ENCODE measurements at places on chromosomes 11 and 22.
A peak's percentile ranks its signal among the peaks of the same experiment; 100 is the strongest.

DNA sequence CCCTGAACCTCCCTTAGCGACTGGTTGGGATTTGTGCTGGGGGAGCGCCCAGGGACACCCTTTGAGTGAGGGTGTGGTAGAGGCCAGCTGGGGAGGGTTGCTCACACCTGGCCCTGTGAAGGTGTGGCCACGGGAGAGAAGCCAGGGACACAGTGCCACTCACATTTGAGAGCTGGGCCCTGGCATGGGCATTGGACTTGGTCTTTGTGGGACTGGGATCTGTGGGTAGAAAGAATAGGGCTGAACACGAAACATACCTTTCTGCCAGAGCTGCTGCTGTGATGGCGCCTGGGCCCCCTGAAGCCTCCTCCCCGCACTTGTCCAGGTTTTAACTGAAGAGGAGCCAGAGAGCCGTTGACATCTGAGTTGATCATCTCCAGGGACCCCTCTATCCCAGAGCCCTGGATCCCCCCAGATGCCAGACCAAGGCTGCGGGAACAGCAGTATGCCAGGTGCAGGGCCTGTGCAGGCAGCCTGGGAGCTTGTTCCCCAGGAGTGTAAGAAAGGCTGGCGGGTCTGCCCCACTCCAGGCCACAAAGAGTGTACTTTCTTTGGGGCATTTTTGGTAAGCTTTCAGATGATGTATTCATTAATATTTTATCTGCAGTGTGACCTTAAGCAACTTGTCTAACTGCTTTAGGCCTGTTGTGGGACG lies 284.1 kb downstream of the TBC1D22A start:
- DNase-seq = no peak

- DNase-seq = peak; percentile 18
Observed at GRCh38 chr11:107840129-107840484, 18.5 kb downstream of the SLC35F2 start.

GRCh38 chr11:94533696-94534630 lies 9.8 kb upstream of the FUT4 start:
- no peak for DNase-seq

DNA sequence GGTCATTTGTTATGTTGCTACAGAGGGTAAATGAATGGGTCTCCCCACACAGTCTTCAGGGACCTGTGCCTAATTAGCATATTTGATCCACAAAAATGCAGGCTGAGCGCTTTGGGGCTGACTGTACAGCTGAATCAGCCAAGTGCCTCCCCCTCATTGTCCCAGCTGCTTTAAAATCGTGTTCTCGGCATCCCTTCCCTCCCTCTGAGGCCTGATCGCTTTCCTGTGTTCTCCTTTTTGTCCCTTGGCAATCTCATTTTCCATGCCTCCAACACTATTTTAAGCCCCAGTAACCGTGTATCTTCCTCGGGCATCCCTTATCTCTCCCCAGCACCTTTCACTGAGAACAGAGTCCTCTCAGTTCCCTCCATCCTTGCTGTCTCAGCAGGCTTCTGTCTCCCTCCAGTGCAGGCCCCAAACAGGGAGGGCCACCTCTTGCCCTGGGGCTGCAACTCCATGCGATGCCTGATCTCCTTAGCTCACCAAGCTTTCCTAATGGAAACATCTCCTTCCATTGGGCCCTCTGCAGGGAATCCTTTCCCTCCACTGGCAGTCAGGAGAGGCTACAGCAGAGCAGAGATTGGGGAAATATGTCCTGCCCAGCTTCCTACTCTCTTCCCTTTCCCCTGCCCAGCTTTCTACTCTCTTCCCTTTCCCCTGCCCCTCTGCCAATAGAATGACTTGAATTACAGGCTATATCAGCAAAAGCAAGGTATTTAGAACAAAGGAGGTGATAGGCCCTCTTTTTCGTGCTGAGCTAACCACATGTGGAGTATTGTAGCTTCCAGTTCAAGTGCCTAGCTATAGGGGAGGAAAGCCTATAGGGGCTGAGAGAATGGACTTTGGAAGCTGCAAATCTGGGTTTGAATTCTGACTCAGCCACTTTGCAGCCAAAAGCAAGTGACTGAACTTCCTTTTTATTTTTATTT lies 13.8 kb downstream of the UQCR10 start:
- peak; percentile 24 for DNase-seq

DNA sequence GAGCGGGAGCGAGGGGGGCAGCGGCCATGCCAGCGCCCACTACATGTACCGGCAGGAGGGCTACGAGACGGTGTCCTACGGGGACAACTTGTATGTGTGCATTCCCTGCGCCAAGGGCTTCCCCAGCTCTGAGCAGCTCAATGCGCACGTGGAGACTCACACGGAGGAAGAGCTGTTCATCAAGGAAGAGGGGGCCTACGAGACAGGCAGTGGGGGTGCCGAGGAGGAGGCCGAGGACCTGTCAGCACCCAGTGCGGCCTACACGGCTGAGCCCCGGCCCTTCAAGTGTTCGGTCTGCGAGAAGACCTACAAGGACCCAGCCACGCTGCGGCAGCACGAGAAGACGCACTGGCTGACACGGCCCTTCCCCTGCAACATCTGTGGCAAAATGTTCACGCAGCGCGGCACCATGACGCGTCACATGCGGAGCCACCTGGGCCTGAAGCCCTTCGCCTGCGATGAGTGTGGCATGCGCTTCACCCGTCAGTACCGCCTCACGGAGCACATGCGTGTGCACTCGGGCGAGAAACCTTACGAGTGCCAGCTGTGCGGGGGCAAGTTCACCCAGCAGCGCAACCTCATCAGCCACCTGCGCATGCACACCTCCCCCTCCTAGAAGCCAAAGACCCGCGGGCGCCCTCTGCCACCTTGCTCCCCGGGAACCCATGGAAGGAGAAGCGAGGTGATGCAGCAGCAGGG lies 20.9 kb upstream of the TMEM191C start:
- DNase-seq = no peak

DNA sequence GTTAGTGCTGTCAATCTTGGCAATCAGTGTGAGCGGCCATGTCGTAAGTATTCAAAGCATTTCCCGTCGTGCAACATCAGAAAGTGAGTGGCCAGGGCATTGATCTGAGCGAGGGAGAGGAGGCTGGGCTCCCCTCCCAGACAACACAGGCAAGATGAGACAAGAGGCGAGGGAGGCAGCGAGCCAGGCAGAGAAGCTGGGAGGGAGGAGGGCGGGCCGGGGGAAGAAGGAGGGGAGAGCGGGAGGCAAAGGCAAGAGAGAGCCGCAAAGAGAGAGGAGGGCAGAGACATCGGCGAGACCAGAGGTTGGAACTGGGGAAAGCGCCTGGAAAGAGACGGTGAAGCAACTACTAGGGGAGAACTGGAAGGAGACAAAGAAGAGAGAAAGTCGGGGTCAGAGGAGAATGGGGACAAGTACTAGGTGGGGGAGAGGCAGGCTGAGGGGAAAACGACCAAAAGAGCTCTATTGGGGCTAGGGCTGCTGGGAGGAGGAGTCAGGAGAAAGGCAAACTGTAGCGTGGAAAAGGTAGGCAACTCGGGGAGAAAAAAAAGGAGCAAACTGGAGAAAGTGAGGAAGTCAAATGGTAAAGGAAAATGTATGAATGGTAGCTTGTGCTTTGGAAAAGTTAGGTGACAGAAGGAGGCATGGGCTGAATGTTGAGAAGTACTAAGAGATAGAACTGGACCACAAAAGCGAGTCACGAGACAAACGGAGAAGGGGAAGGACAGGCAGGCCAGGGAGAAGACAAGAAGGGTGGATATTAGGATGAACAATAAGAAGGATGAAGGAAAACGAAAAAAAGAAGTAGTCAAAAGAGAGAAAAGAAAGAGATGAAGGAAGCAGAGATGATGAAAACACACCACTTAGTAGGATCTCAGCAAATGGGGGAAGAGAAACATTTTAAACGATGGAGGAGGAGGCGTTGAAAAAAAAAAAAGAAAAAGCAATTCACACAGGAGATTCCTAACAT lies 130.5 kb upstream of the C11orf58 start:
- DNase-seq = peak; percentile 27

DNA sequence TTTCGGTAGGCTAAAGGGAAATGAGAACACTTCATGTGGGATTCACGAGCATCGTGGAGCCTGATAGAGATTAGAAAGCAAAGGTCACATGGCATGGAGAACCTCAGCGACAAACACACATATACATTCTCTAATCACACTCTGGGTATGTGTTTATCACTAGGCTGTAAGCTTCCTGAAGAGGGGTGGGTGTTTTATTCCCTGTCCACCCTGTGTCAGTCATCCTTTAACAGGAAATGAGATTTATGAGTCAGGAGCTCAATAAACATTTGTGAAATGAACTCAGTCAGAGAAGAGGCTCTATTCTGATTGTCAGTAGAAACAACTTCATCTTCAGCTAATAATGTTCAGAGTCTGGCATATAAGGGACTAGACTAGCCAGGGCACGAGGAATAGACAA lies 71.7 kb upstream of the EIF3M start:
- DNase-seq = no peak

- peak; percentile 92 for DNase-seq
Observed at GRCh38 chr22:50576070-50576469, 2.2 kb downstream of the CPT1B start.

DNA sequence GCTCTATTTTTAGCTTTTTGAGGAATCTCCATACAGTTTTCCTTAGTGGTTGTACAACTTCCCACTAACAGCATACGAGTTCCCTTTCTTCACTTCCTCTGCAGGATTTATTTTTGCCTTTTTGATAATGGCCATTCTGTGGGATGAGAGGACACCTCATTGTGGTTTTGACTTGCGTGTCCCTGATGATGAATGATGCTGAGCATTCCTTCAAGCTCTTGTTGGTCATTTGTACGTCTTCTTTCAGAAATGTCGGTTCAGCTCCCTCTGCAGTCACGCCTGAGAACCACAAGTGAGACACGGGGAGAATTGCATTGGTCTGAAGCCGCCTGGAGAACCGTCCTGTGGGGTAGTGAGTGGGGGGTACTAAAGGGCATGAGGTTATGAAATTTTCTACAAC lies 2.0 kb upstream of the KRTAP5-10 start:
- peak; percentile 16 for DNase-seq

DNA sequence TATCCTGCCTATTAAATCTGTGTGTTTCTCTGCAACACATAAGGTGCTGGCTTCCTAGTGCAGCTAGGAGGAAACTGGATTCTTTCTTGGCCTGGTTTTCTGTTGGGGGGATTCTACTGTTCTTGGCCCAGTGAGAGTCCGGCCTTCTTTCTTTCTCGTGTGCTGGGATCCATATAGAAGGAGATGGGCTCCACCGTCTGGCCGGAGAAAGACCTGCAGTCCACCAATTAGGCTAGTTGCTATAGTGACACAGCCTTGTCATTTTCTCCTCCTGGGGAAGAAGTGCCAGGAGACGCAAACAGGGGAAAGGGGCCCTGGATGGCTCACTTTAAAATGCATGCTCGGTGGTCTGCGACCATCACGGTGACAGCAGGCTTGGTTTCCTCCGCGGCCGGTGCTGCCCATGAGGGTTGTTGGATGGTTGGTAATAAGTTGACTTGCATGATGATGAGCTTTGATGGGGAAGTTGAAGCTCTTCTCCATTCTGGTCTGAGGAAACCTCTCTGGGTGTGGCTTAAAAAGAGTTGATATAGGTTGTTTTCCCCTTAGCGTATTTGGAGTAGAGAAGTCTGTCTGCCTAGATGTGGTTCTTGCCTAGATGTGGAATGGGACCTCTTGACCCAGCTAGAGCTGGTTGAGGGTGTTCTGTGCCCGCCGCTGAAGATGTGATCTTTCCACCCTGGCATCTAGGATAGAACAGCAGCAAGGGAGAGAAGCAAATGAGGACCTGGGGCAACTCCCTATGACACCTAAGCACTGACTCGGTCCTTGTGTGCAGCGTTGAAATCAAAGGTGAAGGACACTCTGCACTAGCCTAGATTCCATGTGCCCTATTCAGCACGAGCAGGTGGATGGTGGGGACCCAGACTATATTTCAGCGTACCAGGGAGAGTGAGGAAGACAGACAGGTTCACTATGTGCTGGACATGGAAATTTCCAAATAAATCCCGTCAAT lies 1335.0 kb downstream of the BRD1 start:
- peak; percentile 95 for DNase-seq

DNA sequence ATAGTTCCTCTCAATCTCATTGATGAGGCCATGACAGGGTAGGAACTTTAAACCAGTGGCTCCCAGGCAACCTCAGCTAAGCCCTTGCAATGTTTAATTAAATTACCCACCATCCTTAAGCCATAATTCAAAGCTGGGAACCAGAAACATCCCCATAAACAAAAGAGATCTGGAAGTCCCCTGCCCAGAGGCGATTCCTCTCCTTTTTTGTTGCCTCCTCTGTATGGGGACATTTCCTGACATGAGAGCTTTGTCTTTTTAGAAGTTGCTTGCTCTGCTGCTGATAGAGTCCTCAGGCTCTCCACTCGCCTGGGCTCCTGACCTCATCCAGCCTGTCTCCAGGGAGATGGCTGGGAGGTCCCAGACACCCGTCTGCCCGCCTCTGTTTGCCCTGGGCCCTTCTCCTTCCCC lies 3.2 kb downstream of the DTX4 start:
- DNase-seq = no peak

- peak; percentile 60 for DNase-seq
Observed at GRCh38 chr11:118635237-118635591, 27.8 kb downstream of the PHLDB1 start.

GRCh38 chr11:78451371-78452150 lies 33.9 kb upstream of the GAB2 start:
- no peak for DNase-seq

- no peak for DNase-seq
Observed at GRCh38 chr11:123603666-123604065, 50.8 kb downstream of the SCN3B start.

DNA sequence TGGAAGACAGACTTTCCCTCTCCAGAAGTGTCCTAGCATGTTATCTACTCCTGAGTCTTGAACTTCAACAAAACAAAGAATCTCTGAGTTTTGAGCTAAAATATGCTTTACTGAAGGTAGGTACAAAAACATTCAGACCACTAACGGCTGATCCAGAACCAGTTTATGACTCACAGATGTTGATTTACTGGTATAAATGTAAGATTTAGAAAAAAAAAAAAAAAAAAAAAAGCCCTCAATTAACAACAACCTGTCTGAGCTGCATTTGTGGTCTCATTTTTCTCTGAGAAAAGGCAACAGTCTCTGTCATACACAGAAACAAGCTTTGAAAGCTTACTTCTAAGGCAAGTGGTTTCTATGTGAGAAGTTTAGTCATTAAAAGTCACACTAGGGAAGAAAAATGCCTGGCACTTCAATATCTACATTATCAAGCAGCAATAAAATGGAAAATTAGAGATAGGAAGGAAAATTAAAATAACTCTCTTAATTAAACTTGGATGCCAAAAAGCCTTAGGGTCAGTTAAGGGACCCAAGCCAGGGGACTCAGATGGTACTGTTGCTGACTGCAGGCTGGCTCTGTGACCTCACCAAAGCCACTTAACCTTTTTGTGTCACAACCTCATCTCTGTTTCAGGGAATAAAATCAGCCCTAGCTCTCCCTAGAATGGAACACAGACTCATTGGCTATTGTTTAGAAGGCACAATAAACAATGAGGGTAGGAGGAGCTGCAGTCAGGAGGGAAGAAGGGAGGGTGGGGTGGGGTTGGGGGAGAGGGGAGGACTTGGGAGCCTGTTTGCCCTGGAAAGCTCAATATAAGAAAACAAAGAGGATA lies 61.7 kb downstream of the ETS1 start:
- DNase-seq = no peak

GRCh38 chr11:71543866-71544265 lies 4.4 kb upstream of the KRTAP5-9 start:
- no peak for DNase-seq

Measured in G401 (cell line).